Pericardium fibroblast (primary cell): ENCODE measurements at places on chromosomes 11 and 22. TPM values are rescaled to one million over a fixed set of nuclear protein-coding genes. Genes with fewer than 3 reads are reported as not detected.

SYT8 gene
- 0.35 TPM in 1 of 2 replicates, not detected in the other for total RNA-seq

PLAAT3 gene
- 18.6 and 39.1 TPM in 2 replicates for total RNA-seq

TENM4 gene
- total RNA-seq: 0.35 and 9.3 TPM in 2 replicates

SYTL2 gene
- 2.6 and 3.2 TPM in 2 replicates for total RNA-seq

TMPRSS5 gene
- not detected in 2 replicates for total RNA-seq

KRTAP5-8 gene
- not detected in 2 replicates for total RNA-seq

TSGA10IP gene
- total RNA-seq: not detected in 2 replicates

MRGPRE gene
- not detected in 2 replicates for total RNA-seq

TUBA8 gene
- total RNA-seq: 0.12 and 0.77 TPM in 2 replicates

RPL3 gene
- total RNA-seq: 2,700 and 3,654 TPM in 2 replicates

GSTT2 gene
- total RNA-seq: 2.1 and 2.3 TPM in 2 replicates

MUC6 gene
- not detected in 2 replicates for total RNA-seq

CHRDL2 gene
- not detected in 2 replicates for total RNA-seq

MEI1 gene
- total RNA-seq: 6.7 TPM in 1 of 2 replicates, not detected in the other

SMC1B gene
- not detected in 2 replicates for total RNA-seq

TLCD5 gene
- total RNA-seq: 3.0 and 6.6 TPM in 2 replicates

CHRNA10 gene
- 0.12 and 1.0 TPM in 2 replicates for total RNA-seq

RPL27A gene
- total RNA-seq: 1,932 and 2,223 TPM in 2 replicates

C22orf42 gene
- total RNA-seq: not detected in 2 replicates

RIMBP3C gene
- total RNA-seq: 1.1 and 1.3 TPM in 2 replicates

MAPK11 gene
- total RNA-seq: 18.4 and 24.0 TPM in 2 replicates

PKP3 gene
- total RNA-seq: 1.9 and 11.9 TPM in 2 replicates

HTR3A gene
- total RNA-seq: not detected in 2 replicates

RASSF7 gene
- 4.4 and 27.9 TPM in 2 replicates for total RNA-seq

RFPL3 gene
- total RNA-seq: not detected in 2 replicates

PC gene
- 20.8 and 32.9 TPM in 2 replicates for total RNA-seq

OR1S1 gene
- total RNA-seq: not detected in 2 replicates

UPK3A gene
- not detected in 2 replicates for total RNA-seq

ANKK1 gene
- 0.12 TPM in 1 of 2 replicates, not detected in the other for total RNA-seq

ANO1 gene
- total RNA-seq: 0.35 and 0.43 TPM in 2 replicates

FIBIN gene
- 61.7 and 80.4 TPM in 2 replicates for total RNA-seq

CNIH2 gene
- 0.70 TPM in 1 of 2 replicates, not detected in the other for total RNA-seq
